ENCODE measurements at places on chromosomes 6 and 20.

DNA sequence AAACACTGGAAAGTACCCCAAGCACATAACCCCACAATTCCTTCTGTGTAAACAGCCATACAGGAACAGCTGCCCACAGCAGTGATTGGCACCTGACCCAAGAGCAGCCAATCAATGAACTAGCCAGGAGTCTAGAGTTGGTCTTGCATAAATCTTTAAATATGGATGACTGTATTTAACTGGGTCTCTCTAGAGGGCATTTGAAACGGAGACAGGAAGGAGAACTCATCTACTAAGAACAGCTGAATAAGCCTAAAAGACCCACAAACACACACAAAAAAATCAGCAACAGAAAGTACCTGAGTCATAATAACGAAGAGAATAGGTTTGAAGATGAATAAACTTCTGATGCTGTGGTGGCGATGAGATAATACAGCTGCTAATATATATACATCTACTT is 49.0 kb upstream of the ASF1A start:
- peak; percentile 54 for DNase-seq

DNA sequence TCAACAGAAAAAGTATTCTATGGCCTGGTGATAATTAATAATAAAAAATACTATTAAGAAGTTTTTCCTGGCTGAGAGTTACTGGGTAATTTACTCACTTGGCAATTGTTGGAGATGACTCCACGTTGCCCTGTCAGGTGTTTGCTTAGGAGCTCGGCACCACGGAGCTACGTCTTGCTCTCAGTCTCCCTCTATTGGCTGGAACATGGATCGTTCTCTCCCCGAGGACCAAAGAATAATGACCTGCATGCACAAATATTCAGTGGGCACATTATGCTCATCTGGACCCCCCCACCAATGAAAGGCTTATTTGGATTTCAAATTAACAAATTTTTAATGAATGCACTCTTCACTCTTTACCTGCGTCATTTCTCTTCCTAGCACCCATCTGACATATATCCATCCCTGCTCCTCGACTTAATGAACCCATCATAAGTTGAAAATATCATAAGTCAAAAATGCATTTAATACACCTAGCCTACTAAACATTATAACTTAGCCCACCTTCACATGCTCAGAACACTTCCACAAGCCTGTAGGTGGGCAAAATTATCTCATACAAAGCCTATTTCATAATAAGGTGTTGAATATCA is 71.0 kb upstream of the CD83 start:
- no peak for DNase-seq

DNA sequence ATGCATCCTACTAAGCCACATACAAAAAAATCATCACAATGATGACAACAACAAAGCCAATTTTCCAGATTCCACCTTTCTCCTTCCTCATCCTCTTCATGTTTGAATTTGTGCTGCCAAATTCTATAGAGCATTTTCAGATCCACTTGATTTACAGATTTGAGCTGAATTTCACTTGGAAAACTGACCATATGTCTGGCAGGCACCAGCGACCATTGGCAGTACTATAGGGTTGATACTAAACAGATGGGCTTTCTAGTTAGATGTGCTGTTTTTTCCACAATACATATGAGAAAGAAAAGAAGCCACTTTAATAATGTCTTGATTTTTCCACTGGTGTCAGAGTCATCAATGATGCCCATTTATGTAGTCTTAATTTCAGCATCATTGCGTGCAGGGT is 127.0 kb downstream of the PHACTR3 start:
- DNase-seq: no peak

DNA sequence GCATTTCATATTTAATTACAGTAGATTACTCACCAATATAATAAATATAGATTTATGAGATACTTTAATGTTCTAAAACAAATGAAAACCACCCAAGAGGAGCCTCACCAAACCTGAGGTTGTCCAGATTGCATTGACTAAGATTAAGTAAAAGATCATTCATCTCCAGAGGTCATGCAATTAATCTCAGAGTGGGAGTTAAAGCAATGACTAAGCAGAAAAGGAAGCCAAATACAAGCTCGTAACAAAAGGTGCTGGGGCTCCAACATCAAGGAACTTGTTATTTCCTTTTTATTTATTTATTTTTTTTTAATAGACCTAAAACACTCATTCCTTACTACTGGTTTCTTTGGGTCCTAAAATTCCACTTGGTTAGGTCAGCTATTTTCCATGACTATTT is 57.7 kb downstream of the RSPO3 start:
- no peak for DNase-seq

DNA sequence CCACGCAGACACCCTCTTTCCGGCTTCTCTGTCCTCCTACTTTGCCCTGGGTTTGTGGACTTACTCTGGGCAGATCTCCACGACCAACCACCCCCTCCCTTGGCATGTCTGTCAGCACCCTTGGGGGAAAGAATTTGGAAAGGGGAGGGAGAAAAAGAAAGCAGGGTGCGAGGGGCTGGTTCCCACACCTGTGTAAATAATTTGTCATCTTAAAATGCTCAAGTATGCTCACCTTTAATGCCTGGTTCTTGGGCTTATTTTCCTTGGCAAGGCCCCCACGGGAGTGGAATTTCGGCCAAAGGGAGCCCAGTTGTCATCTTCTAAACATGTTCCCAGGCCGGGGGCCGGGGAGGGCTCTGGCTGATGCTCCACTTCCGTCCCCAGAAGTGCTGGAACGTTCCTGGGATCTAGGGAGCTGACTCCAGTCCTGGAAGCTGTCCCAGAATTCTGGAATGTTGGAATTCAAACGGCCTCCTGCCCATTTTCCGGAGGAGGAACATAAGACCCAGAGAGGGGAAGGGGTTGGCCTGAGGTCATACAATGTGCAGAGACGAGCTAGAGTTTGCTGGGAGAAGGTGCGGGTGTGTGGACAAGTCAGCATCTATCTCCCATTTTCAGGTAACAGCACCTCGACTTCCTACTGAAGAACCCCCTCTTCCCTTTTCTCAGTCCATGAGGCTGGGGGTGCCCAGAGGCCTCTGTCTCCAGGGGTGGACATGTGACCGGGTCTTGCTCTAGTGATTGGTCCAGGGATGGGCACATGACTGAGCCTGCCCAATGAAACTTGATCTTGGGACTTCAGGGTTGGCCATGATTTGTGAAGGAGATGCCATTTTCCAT is 122.3 kb downstream of the CEBPB start:
- no peak for DNase-seq

DNA sequence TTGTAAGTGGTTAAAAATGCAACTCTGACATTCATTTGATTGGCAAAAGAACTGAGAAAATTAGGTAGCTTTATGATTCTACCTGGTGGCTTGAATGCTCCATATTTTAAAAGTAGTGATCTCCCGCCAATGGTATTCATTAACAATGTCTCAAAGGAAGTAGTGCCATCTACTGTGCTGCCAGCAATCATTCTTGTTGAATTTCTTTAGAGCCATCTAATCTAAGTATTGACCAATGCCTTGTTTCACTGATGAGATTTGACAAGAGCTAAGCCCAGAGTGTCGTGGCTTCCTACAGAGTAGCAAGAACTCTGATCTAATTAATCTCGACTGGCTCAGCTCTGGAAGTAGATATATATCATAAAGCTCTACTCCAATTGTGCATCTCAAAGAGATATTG is 696.7 kb downstream of the C6orf118 start:
- no peak for DNase-seq

DNA sequence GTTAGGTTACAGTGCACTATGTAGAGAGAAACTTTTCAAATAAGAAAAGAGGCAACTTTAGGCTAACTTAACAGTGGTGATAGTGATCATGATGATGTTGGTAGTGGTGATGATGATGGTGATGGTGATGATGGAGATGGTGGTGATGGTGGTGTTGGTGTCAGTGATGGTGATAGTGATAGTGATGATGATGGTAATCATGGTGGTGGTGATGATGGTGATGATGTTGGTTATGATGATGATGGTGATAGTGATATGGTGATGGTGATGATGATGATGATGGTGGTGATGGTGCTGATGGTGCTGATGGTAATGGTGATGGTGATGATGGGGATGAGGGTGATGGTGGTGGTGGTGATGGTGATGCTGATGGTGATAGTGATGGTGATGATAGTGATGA is 107.4 kb downstream of the DLL1 start:
- DNase-seq: no peak

GRCh38 chr6:14501240-14501639 is 383.7 kb downstream of the CD83 start:
- DNase-seq: no peak

- DNase-seq: no peak
These were observed 12.5 kb upstream of the ETV7 start for GRCh38 chr6:36399970-36400369.

GRCh38 chr20:845941-846893 is 12.7 kb downstream of the FAM110A start:
- no peak for DNase-seq

DNA sequence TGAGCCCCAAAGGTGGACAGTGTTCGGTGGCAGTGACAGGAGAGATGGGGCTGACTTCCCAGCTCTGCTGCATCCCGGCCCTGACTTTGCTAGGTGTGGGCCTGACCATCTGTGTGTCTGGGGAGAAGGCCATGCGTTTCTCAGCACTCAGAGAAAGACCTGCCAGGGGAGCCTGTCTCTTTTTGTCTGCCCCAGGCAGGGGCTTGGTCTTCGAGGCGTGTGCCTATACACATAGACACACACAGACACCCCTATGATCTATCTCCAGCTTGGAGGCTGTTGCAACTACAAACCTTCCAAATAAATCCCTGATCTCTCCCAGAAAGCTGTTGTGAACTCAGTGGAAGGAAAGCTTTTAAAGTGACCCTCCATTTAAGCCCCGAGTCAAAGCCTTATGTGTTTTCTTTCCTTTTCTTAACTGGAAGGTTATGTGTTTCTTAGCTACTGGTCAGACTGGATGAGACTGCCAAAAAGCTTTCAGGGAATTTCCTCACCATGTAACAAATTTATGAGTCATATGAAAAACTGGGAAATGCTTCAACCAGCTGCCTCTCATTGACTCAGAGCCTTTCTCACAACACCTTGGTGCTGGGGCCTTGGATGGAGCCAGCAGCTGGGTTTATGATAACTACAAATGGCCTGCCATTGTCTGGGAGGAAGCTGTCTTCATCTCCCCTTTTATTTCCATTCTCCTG is 102.6 kb downstream of the CDC5L start:
- DNase-seq: no peak

GRCh38 chr6:14660806-14661579 is 543.4 kb downstream of the CD83 start:
- DNase-seq: no peak

DNA sequence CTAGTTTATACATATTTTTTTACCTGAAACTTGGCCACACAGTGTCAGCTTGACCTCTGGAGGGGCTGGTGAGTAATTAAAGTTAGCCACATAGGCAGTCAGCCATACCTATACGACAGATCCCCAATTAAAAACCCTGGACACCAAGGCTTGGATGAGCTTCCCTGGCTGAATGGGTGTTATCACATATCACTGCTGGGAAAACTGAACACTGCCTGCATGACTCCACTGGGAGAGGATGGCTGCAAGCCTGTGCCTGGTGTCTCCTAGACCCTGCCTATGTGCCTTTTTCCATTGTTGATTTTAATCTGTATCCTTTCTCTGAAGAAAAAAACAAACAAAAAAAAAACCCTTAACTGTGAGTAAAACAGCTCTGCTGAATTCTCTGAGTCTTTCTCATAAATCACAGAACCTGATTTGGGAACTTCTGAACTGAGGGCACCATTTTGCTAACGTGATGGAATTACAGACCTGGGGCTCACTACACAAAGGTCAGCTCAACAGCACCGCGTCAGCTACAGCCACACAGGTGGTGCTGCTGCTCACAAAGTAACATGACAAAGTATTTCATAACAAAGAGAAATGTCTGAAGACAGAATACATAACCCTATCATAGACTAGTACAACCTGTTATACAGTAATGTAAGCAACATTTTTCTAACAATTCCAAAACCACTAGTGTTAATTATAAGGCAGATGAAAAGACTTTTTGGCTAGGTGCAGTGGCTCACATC is 97.0 kb downstream of the SLC23A2 start:
- no peak for DNase-seq

DNA sequence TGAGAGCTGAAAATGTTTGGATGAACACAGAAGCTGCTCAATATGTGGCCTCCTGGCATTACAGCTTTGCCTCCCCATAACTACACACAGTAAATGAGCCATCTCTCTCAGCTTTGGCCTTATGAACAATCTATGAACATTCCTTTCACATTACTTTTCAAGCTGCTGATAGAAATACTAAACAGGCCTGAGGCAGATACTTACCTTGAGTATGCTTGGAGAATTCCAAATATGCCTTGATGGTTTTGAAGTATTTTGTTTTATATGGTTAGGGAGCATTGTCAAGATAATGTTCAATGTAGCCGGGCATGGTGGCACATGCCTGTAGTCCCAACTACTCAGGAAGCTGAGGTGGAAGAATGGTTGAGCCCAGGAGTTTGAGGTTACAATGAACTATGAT is 104.5 kb downstream of the CD24 start:
- no peak for DNase-seq

DNA sequence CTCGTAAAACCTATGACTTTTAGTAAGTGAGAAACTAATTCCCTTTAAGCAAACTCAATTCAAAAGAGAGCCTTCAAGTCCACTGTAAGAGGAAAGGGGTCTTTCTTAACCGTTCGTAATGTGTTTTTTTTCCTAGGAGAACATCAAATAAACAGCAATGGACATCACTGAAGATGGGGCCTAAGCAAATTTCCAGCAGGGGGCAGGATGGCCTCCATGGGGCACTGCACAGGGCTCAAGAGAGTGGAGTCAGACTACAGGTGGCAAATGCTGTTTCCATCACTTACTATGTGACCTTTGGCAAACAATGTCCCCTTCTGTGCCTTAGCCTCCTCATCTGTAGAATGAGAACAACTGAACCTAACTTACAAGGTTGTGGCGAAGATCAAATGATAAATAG is 88.7 kb downstream of the ARHGAP18 start:
- no peak for DNase-seq

GRCh38 chr6:129607581-129608186 is 102.3 kb downstream of the ARHGAP18 start:
- DNase-seq: no peak

- DNase-seq: no peak
These were observed 9.2 kb upstream of the C6orf141 start for GRCh38 chr6:49541210-49541724.

- no peak for DNase-seq
These were observed 280.4 kb downstream of the UBE3D start for GRCh38 chr6:82785206-82785605.

DNA sequence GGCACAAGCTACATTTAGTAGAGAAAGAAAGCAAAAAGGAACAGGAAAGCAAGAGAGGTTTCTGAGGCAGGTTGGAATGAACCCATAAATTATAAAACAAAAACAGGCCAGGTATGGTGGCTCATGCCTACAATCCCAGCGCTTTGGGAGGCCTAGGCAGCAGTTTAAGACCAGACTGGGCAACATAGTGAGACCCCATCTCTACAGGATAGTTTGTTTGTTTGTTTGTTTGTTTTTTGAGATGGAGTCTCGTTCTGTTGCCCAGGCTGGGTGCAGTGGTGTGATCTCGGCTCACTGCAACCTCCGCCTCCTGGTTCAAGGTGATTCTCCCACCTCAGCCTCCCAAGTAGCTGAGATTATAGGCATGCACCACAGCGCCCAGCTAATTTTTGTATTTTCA is 49.0 kb downstream of the AFG1L start:
- no peak for DNase-seq
